Activated CD4-positive, alpha-beta T cell treated with anti-CD3 and anti-CD28 coated beads, Interleukin-2, amount 50 U/mL, for 48 hours (primary cell): ENCODE measurements at places on chromosomes 5 and 9.

DNA sequence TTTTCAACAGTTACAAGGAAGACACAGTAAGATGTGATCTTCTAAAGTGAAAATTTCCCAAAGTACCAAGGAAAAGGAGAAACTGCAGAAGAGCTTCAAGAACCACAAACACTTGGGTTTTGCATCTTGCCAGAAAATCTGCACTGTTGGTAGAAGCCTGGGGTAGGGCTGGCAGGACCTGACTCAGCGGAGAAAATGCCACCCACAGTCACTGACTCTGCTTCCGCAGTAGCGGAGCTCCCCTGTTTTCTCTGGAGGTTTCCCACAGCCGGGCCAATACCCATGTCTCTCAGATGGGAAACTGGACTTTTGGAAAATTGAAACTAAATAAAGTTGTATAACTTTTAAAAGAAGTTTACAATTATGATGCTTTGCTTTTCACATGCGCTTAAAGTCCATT, 104.2 kb downstream of the MEF2C start:
- no peak for DNase-seq

DNA sequence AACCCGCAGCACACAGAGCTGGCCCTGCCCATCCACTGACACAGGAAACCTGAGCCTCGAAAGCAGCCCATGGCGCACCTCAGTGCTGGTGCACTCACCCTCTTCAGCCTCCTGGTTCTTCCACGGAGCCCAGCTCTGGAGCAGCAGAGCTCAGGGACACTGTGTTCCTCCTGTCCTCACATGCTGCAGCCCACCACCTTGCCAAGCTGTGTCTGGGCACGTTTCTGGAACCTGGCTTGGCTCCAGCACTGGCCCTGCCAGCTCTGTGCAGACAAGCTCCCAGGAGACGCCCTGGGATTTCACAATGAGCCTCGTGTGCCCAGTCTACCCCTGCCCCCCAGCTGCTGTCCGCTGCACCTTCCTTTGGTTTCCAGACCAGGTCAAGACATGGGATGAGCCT, 119.5 kb downstream of the SYK start:
- DNase-seq, result no peak

GRCh38 chr5:53023969-53024368, 34.8 kb downstream of the ITGA2 start:
- DNase-seq, result no peak

GRCh38 chr5:27465140-27465539, 426.8 kb upstream of the CDH9 start:
- no peak for DNase-seq

GRCh38 chr9:6938447-6938846, 180.7 kb downstream of the KDM4C start:
- DNase-seq, result no peak

DNA sequence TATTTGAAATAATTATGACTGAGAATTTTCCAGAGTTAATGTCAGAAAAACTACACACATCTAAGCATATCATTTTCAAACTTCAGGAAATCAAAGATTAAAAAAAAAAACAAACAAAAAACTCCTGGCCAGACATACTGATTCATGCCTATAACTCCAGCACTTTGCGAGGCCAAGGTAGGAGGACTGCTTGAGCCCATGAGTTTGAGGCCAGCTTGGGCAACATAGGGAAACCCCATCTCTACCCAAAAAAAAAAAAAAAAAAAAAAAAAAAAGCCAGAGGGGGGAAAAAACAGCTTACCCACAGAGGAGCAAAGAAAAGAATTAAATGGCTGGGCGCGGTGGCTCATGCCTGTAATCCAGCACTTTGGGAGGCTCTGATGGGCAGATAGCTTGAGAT, 22.4 kb downstream of the EFCAB9 start:
- DNase-seq, result no peak

- no peak for DNase-seq
These were observed 3.6 kb downstream of the GLDC start for GRCh38 chr9:6641961-6642360.

GRCh38 chr9:14399756-14400657, 86.1 kb upstream of the NFIB start:
- no peak for DNase-seq

GRCh38 chr5:62974623-62975022, 396.0 kb downstream of the LRRC70 start:
- no peak for DNase-seq

DNA sequence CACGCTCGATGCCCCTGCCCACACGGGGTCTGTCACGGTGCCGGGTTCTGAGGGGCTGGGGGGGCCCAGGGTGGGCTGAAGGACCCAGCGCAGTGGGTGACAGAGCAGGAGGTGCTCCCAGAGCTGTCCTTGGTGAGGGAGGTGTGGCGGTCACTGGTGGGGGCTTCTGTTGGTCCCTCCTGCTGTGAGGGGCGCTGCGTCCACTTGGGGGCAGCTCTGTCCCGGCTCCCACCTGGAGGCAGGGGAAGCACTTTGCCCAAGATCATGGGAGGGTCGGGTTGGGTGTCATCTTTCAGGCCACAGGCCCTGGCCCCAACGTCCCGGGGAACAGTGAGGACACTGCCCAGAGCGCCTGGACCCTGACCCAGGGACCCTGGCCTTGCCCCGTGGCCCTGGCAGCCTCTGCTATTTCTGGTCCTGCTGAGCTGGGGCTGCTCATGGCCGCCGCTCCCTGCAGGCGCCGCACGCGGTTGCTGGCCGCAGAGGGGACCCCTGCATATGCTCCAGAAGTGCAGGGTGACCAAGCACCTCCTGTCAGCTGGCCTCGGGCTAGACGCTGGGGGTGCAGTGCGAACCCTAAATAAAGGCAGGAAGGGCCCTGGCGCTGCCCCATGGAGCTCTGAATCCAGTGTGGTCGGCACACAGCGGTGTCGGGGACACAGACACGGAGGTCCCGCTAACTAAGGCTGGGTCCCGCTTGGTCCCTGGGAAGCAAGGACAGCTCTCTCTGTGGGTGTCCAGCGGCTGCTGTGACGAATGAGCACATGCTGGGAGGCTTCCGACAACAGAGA, 11.6 kb upstream of the RNU6ATAC start:
- DNase-seq, result no peak

DNA sequence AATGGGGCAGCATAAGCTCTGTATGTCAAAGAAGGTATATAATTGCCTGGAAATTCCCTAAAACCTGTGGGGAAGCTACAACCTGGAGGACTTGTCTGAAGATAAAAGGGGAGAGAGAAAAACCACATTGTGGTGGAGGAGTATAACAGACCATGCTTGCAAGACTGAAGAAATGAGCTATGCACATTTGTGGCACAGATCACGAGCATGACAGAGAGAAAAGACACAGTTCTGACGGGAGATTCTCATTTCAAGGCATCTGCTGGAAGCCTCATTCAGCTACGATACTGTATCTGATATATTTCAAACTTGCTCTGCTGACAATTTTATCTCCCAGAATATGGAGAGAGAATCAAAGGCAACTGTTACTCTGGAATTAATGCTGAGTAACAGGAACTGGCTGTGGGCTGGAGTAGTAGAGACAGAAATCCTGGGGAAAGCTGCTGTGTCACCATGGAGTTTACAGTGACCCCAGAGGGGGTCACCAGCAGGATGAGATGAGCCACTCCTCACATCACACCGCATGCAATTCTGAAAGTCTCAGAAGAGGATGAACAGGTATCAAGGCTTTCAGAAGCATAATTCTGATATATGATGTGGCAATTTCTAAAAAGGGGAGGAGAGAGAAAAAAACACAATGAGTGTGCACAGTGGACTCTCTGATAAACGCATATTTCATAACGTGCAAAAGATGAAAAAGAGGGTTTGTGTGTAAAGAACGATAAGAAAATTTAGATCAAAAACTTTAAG, 528.8 kb downstream of the IRX1 start:
- DNase-seq, result no peak

- DNase-seq, result no peak
These were observed 2.6 kb downstream of the NR5A1 start for GRCh38 chr9:124504530-124505005.
